Activated CD8-positive, alpha-beta memory T cell treated with anti-CD3 and anti-CD28 coated beads, Interleukin-2, amount 10 ng/mL, durations not matched to agents 7 days and 5 days (primary cell): ENCODE measurements at places on chromosomes 6 and 20.

- DNase-seq: no peak
These were observed 198.0 kb downstream of the RNF144B start for GRCh38 chr6:18585032-18585573.

DNA sequence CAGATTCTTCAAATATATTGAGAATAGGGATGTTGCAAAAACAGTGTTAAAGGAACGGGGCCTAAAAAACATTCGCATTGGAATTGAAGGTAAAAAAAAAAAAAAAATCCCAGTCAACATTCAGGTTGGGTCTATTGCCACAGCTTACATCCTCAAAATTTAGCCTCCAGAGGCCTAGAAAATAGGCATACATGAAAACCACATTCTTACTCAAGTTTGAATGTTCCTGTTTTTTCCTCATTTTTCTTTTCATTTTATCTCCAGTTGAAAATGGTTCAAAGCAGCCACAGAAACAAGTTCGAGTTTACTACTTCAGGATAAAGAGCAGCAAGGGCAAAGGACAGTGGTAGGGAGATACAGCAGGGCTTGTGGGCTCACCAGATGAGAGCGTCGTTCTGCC is 41.9 kb downstream of the KCTD20 start:
- DNase-seq: no peak

DNA sequence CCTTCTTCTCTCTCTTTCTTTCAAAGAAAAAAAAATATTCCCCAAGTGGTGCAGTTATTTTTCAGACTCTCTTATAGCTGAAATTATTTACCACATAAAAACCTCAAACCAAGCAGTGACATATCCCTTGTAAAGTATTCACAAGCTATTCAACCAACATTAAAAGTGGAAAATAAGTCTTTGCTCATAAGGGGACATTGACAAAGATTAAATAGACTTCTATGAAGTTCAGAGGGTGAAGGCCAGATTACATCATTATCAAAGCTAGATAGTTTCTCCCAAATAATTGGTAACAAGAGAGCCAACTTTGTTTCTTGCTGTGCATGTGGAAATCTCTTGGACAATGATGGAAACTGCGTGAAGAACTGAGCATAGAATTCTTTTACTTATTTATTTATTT is 379.8 kb upstream of the RSPO3 start:
- no peak for DNase-seq

DNA sequence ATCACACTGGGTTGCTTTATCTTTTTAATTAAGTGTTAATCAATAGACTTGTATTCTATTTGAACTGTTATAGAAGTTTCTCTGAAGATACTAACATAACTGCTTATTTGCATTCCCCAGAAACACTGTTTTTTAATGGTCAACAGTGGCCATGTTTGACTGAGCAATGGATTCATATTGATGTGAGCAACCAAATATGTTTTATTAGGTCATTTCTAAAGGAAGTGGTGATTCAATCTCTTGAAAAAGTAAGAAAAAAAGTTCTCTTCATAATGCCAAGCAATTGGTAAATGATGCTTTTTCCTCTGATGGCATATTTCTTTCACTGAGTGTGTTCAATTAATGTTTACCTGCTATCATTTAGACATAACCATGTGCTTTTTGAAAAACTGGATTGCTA is 593.0 kb upstream of the CITED2 start:
- no peak for DNase-seq

GRCh38 chr6:24689964-24690363 is 23.1 kb downstream of the ACOT13 start:
- no peak for DNase-seq

- DNase-seq: no peak
These were observed 7.9 kb upstream of the ABHD12 start for GRCh38 chr20:25398376-25399036.
